ENCODE measurements at places on chromosomes 7 and 10.

- DNase-seq: no peak
These were observed 59.3 kb upstream of the TRIM8 start for GRCh38 chr10:102585026-102585425.

DNA sequence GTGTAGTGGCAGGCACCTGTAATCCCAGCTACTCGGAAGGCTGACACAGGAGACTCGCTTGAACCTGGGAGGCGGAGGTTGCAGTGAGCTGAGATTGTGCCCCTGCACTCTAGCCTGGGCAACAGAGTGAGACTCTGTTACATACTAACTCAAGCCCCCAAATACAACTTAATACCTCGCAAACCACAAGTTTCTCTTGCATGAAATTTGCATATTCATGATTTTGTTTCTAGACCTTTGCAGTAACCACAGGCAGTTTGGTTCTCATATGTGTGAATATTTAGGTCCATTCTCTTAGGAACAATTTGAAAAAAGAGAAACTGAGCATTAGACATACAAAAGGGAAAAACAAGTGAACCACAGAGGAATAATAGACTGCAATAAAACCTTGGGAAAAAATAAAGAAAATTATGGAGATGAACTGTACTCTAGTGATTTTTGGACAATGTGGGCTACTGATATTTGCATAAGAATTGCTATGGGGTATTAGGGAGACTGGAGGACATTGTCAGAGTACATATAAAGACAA lies 77.0 kb downstream of the ZNF277 start:
- DNase-seq: no peak

GRCh38 chr10:34922138-34922537 lies 107.0 kb upstream of the PARD3 start:
- DNase-seq: no peak

DNA sequence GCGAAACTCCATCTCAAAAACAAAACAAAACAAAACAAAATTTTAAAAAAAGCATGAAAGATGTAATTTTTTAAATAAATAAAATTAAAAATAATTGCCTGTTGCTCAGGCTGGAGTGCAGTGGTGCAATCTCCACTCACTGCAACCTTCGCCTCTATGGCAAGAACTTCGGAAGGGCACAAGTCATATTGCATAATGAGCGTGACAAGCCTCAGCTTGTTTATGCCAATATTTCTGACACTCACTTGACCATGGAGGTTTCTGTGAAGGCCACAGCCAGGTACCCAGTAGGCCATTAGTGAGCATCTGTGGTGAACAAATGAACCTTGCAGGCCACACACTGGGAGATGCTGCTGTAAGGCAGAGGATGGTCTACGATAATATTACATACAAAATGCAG lies 106.1 kb upstream of the KMT2C start:
- DNase-seq: no peak

DNA sequence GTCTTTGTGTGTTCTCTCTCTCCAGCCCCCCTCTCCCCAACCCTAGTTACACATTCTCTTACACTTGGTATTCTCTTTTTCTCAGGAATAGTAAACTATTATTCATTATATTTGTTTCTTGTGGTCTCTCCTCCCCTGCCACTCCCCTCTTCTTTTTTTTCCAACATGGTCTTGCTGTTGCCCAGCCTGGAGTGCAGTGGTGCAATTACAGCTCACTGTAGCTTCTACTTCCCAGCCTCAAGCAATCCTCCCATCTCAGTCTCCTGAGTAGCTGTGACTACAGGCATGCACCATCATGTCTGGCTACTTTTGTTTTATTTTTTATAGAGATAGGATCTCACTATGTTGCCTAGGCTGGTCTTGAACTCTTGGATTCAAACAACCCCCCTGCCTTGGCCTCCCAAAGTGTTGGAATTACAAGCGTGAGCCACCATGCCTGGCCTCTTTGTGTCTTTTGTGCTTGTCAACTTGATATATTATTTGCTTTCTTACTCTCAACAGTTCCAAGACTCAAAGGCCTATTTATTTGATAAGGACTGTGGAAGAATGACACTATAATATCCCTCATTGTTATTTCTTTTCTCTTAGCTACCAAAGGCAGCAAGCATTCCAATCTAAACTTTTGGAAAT lies 66.9 kb downstream of the MLLT10 start:
- DNase-seq: no peak

GRCh38 chr10:32163071-32163761 lies 107.0 kb upstream of the KIF5B start:
- no peak for DNase-seq

- no peak for DNase-seq
These were observed 64.2 kb downstream of the CNNM2 start for GRCh38 chr10:102982296-102982695.

- DNase-seq: no peak
These were observed 38.8 kb downstream of the PRPS1L1 start for GRCh38 chr7:17988858-17989257.

- no peak for DNase-seq
These were observed 36.8 kb downstream of the MARCHF5 start for GRCh38 chr10:92327445-92328433.

- no peak for DNase-seq
These were observed 46.8 kb downstream of the VIPR2 start for GRCh38 chr7:159097661-159098423.

DNA sequence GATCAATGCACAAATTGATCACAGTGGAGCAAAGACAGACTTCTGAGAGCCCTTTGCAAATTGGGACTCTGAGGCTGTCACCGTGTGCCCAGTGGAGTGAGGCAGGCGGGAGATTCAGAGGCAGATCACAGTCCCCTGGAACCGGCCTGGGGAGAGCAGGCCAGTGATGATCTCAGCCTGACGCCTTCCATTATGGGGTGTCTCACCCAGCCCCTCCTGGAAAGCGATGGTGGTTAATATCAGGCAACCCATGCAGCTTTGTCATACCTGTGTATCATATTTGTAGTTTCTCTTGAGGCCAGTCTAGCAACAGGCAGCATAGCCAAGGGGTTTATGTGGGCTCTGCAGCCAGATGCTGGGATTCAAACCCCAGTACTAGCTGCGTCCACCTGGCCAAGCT lies 147.8 kb downstream of the EMX2 start:
- DNase-seq: no peak

GRCh38 chr10:127977357-127978009 lies 70.6 kb downstream of the PTPRE start:
- no peak for DNase-seq

- no peak for DNase-seq
These were observed 13.5 kb upstream of the CACUL1 start for GRCh38 chr10:118768041-118768919.

GRCh38 chr7:71459132-71459531 lies 327.2 kb downstream of the GALNT17 start:
- DNase-seq: no peak

GRCh38 chr7:105000927-105001336 lies 13.1 kb upstream of the KMT2E start:
- DNase-seq: no peak

GRCh38 chr7:115447495-115447894 lies 525.6 kb downstream of the MDFIC start:
- no peak for DNase-seq

- DNase-seq: no peak
These were observed 13.1 kb upstream of the FAM20C start for GRCh38 chr7:179209-179681.

- DNase-seq: no peak
These were observed 1.9 kb downstream of the KCND2 start for GRCh38 chr7:120274899-120275298.

GRCh38 chr7:30667172-30667571 lies 15.1 kb downstream of the CRHR2 start:
- no peak for DNase-seq

GRCh38 chr7:78601728-78602127 lies 803.2 kb downstream of the PHTF2 start:
- no peak for DNase-seq

GRCh38 chr7:91314591-91315323 lies 50.5 kb downstream of the FZD1 start:
- no peak for DNase-seq

- no peak for DNase-seq
These were observed 294.3 kb downstream of the BBS9 start for GRCh38 chr7:33423646-33424020.

- DNase-seq: no peak
These were observed 121.5 kb downstream of the TPST1 start for GRCh38 chr7:66326501-66327215.

DNA sequence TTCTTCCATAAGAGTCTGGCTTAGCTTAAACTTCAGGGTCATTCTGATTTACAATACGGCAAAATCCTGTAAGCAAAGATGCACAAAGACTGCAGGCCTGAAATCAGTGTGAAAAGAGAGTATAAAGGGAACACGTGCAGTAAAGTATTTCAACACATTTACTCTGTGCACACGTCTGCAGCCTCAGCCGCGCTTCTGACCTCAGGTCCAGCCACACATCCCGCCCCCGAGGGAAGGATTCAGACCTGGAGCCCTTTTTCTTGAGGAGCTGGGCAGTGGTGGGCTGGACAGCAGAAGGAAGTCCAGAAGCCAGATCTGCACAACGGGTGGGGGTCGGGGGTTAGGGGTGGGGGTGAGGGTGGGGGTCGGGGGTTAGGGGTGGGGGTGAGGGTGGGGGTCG lies 58.9 kb upstream of the FAM20C start:
- no peak for DNase-seq

- no peak for DNase-seq
These were observed 84.4 kb downstream of the MKLN1 start for GRCh38 chr7:131412031-131412430.

GRCh38 chr10:76352300-76352699 lies 920.9 kb downstream of the LRMDA start:
- no peak for DNase-seq

Data from T follicular helper cell (primary cell).